Ureter (tissue), 1 donor: ENCODE measurements at places on chromosomes 2 and 18.

DNA sequence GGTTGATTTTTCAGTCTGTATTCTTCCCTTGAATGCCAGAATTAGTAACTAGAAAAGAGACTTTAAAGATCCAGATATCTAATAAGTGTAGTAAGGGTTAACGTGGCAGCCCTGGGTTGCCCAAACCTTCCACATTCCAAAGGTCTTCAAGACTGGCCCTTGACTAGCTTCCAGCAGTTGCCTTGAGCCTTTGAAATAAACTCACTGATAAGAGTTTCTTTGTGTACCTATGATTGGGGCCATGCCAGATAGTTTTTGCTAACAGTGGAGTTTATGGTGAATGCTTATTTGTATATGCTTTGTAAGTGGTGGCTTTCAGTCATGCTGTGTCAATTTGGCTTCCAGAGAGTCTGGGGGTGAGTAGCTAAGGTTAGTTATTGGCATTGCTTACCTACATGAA, 722.3 kb downstream of the RNF144A start:
- no peak for DNase-seq

DNA sequence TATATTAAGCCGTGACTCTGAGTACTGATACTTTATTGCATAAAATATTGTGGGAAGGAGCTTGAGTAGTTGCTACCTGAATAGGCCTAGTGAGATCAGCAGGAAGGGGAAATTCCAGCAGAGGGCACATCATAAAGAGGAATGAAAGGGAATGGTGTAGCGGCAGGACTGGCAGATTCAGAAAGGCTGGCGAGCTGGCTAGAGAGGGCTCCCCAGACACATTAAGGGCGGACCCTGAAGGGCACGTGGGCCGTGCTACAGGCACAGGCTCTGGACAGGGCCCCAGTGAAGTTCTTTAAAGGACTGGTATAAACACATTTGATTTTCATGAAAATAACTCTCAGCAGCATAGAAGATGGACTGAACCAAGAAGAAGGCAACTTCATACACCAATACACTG, 43.0 kb downstream of the PTPN2 start:
- DNase-seq = no peak

GRCh38 chr2:217075268-217076057, 215.6 kb upstream of the TNP1 start:
- no peak for DNase-seq

DNA sequence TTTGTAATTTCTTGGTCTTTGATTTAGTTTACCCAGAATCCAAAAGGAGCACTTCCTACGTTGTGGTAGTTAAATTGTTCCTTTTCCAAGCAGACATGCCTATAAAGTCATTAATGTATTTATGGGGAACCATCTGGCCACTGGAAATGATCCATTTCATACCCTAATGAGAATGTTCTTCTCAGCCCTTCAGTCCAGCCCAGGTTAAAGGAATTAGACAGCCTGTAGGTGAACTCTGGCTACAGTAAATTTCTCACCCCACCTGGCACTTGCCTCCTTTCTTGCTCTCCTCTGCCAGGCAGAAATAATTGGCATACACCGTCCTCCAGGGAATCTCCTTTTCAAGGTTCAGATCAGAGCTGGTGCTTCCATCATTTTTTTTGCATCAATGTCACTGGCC, 121.1 kb downstream of the SETBP1 start:
- DNase-seq = no peak

DNA sequence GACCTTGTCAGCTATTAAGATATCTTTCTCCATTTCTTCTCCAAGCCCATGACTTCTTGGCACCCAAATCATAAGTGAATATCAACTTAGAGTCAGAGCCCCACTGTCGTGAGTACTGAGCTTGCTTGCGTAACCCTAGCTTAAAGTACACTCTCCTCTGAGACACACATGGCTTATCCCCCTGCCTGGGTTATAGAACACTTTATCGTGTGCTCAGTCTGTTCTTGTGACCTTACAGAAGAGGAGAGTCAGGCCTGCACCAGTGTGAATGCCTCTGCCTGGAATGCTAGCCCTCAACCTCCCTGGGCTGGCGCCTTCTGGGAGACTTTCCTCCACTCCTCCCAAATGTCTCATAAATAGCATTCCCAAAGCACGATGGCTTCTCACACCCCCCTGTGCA, 79.3 kb downstream of the CEP192 start:
- DNase-seq = no peak
